CD4-positive, alpha-beta T cell treated with Interferon gamma for 1 hour (primary cell): ENCODE measurements at places on chromosomes 3 and 15.

GRCh38 chr3:102661707-102662497 is 227.1 kb downstream of the ZPLD1 start:
- DNase-seq: no peak

DNA sequence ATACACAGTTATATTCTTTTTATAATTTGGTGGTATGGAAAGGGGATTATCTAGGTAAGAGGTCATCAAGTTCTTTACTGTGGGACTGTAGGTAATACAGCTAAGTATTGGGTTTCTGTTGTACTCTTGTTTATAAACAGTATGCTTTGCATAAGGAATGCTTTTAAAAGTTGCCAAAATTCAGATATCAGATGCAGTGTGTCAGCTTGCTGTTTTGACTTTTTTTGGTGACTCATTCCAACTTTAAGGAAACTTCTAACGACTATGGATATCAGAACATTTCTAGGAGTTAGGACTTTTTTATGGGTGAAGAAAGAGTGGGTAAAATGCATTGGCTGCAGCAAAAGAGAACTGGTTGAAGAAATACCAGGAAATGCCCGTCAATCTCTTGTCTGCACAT is 2.8 kb downstream of the SCAANT1 start:
- no peak for DNase-seq

DNA sequence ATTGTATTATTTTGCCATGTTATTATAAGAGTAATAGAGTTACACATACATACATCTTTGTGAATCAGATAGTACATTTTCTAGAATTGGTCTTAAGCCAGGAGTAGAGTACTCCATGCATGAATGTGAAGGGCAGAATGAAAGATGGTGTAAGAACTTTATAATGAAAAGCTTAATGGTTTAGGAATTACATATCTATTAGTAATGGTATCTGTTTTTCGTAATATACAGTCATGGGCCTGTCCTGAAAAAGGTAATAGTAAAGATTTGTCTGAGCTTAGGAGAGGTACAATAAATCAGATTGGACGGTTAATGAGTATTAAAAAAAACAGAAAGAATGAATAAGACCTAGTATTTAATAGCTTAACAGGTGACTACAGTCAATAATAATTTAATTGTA is 118.2 kb upstream of the PRTG start:
- DNase-seq: no peak

DNA sequence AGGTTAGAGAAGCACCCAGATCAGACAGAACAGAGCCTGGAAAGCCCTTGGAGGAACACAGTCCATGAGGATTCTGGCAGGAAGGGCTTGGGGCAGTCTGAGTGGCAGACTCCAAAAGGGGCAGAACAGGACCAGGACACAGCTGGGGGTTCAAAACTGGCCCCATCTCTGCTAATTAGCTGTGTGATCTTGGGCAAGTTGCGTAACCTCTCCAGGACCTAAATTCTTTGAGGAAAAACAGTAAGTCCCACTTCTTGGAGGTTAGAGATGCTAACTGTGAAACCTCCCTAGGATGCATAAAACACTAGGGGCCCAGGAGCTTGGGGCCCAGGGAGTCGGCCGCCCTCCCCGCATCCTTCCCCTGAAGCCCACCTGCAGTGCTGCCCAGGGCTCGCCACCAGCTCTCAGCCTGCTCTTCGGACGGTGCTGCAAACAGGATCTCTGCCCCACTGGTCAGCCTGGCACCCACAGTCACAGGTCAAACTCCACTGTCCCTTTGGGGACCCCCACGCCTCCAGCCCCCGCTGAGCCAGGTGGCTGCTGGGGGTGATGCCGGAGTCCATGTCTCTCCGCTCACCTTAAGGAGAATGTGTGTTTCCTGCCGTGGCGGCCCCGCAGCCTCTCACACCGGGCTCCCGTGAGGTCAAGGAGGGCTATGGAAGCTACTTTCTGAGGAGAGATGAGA is 12.0 kb downstream of the PLA2G4B start:
- no peak for DNase-seq

GRCh38 chr3:176521531-176522175 is 675.6 kb downstream of the TBL1XR1 start:
- no peak for DNase-seq

- DNase-seq: no peak
These were observed 203.9 kb downstream of the NR1D2 start for GRCh38 chr3:24149032-24149431.

- no peak for DNase-seq
These were observed 259.3 kb downstream of the PLCL2 start for GRCh38 chr3:17143893-17144664.

DNA sequence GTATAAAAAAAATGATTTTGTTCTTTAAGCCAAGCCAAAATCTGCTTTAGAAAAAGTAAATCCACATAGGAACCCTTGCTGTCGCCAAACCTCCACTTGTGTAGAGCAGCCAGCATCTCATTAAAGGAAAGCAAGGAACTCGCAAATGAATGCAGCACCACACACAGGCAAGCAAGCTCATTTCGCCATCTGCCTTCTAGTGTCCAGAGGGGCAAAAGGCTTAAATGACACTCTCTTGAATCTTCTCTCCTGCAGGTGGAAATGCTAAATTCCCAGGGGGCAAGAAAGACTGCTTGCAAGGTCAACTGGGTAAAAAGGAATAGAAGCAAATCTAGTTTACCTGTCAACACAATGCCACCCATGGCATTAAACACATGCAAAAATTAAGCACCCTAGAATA is 2.4 kb downstream of the MB21D2 start:
- no peak for DNase-seq

DNA sequence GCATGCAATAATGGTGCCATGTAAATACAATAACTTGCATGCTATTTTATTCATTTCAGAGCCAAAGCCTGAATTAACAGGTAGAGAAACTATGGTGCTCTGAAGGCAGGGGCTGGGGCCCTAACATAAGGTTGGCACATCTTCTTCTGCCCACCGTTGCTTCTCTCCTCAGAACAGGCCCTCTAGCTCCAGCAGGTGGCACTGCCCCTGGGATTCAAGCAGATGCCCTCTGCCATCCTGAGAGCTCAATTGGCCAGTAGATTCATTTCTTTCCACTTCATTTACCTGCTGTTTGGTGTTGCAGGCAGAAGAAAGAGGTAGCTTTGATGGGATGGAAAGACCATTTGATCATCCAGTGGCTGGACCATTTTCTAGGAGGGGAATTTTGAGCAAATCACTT is 130.5 kb downstream of the FOXB1 start:
- no peak for DNase-seq

DNA sequence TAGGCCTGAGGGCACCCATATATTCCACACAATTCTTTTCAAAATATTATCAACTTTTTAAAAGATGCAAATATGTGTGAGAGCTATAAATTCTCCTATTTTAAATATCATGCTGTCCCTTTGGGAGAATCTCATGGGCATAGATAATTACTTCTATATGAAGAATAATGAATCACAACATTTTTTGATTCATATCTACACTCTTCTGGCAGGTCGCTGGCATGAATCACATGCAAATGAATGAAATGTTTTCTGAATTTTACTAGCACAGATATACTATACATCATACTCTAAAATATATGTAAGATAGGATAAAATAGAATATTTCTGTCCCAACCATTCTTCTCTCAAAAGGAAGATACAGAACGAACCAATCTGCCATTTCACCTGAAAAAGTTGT is 277.7 kb upstream of the KCNH8 start:
- no peak for DNase-seq

GRCh38 chr3:121681792-121682191 is 21.1 kb upstream of the HCLS1 start:
- DNase-seq: no peak

GRCh38 chr3:40201770-40202169 is 107.7 kb upstream of the EIF1B start:
- no peak for DNase-seq

GRCh38 chr3:170426240-170426797 is 7.7 kb downstream of the CLDN11 start:
- no peak for DNase-seq

DNA sequence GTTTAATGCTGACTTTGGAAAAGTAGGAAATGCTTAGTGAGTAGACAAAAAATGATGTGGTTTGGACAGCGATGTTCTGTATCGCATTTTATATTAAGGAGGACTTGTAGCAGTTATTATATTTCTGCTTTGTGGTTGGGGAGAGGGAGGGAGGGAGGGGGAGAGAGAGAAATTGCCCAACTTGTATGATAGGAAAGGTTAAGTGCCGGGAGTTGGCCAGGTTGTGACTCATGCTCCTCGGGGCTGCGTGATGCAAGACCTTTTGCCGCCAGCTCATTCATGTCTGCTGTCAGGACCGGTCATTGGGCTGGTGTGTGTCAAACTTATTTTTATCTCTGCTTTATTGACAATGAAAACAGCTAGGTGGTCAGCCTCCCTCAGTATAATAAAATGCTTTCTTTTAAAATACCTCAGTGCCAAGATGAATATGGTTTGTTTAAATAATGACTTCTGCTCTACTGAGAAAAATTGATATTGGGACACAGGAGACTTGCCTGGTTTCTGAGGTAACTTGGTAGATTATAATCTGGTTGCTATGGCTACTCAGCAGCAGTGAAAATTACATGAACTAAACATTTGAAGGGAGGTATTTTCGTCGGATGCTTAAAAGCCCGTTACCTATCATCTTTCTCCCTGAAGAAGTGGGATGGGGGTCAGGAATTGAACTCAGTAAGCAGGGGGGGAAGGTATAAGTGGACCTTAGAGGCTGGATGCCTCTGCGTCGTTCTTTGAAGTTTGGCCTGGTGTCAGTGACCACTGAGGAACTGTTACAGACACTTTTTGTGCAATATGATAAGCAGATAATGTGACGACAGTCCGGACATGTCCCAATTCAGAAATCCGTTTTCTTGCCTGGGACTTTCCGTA is 90.7 kb downstream of the FNDC3B start:
- DNase-seq: peak; percentile 86

GRCh38 chr3:140424211-140424610 is 253.7 kb upstream of the TRIM42 start:
- no peak for DNase-seq

DNA sequence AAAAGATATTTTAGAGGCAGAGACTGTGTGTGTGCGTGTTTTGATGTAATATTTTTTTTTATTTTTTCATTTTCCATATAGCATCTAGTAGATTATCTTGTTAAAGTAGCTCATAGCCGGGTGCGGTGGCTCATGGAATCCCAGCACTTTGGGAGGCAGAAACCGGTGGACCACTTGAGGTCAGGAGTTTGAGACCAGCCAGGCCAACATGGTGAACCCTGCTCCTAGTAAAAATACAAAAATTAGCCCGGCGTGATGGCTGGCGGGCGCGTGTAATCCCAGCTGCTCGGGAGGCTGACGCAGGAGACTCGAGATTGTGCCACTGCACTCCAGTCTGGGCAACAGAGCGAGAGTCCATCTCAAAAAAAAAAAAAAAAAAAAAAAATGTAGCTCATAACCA is 1481.2 kb upstream of the CADM2 start:
- no peak for DNase-seq

DNA sequence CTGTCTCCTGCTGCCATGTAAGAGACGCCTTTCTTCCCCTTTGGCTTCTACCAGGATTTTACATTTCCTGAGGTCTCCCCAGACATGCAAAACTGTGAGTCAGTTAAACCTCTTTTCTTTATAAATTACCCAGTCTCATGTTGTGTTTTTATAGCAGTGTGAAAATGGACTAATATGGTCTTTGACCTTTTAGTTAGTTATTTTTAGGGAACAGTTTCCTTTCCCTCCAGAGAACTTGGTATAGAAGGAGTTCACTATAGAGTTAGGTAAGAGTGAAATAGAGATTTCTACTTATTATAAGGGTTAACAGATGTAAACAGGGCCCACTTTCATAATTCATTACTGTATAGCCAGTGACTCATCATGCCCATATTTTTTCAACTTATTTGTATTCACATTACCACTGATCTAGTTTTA is 170.9 kb downstream of the UNC13C start:
- DNase-seq: no peak

- DNase-seq: no peak
These were observed 167.8 kb downstream of the FOXP1 start for GRCh38 chr3:71415681-71416122.

DNA sequence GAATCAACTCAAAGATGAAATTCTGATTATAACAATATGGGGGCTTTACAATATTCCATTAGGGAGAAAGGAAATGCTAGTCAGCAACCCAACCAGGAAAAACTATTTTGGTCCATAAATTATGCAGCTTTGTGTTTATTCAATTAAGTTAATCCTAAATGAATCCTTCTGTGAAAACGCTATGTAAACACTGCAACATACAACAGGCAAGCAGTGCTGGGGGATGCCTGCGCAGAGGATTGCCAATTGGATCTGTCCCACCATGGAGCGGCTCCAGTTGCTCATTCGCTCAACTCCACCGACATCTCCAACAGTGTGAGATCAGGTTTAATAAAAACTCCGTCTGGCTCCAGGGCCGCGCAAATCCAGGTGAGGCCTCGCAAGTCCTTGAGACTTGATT is 290.5 kb upstream of the VEPH1 start:
- DNase-seq: no peak

GRCh38 chr3:46711305-46711704 is 6.4 kb downstream of the PRSS50 start:
- DNase-seq: no peak

GRCh38 chr3:188358787-188359493 is 205.0 kb downstream of the LPP start:
- DNase-seq: peak; percentile 26

DNA sequence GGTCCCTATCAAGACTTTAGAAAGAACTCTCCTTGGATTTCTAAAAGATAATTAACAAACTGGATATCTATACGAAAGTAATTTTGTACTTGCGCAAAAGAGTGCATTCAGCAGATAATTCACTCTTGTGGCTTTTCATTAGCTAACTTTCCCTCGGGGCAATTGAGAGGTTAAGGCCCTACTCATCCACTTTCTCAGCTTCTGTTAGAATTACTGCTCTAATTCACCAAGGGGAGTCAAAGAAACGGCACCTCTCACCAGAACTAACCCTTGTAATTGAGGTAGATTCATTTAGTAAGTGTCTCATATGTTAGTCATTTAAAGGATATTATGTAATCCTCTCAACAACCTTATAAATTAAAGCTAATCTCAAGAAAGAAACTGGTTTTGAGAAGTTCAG is 22.5 kb upstream of the MB21D2 start:
- DNase-seq: no peak

DNA sequence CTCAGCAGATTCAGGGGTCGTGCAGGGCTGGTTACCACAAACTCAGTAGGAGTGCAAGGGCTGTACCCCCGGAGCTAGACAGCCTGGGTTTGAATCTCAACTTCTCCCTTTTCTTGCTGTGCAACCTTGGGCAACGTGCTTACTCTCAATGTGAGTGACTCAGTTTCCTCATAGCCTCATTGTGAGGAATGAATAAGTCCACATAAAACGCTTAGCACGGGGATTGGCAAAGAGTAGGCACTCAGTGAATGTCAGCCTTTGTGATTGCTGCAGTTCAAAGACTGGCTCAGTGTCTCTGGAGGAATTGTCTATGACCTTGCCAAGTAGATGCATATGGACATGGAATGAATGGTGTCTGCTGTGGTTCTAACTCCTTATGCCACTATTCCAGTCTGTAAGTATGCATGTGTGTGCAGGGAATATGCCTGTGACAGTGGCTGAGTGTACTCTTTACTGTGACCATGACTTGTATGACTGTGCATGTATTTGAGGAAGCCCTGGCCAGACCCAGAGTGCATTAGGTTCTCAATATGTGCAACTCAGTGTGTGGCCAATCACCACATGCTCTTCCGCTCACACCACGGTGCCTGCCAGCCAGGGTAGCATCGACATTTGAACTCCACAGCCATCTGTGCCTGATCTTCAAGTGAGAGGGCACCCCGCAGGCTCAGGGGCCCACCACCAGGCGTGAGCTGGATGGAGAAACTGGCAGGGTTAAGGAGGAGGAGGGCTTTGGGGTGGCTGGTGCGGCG is 900 bp upstream of the HYAL3 start:
- DNase-seq: peak; percentile 60

GRCh38 chr3:143608966-143609365 is 239.3 kb downstream of the SLC9A9 start:
- no peak for DNase-seq
